GM23338 (cell line): ENCODE measurements at places on chromosomes 1 and 21. TPM values are rescaled to one million over a fixed set of nuclear protein-coding genes. Genes with fewer than 3 reads are reported as not detected.

DNA sequence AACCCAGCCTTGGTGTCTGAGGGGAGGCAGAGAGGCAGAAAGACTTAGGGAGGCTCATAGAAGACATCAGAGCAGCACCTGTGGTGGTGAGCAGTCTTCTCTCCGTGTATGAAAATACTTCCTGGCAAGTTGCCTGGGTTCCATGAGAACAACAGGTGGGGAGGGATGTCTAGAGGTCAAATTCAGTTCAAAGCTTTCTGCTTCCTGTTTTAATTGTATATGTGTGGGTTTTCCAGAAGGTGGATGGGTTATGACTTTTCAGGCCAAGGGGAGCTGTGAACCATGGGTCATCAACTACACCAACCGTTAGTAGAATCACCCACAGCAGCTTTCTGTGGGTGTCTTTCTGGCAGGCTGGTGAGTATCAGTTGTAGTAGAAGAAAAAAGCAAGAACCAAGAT lies 4.1 kb upstream of the FCRL2 start:
- no peak for DNase-seq

CIART gene
- 6.6 and 9.3 TPM in 2 replicates for total RNA-seq

DNA sequence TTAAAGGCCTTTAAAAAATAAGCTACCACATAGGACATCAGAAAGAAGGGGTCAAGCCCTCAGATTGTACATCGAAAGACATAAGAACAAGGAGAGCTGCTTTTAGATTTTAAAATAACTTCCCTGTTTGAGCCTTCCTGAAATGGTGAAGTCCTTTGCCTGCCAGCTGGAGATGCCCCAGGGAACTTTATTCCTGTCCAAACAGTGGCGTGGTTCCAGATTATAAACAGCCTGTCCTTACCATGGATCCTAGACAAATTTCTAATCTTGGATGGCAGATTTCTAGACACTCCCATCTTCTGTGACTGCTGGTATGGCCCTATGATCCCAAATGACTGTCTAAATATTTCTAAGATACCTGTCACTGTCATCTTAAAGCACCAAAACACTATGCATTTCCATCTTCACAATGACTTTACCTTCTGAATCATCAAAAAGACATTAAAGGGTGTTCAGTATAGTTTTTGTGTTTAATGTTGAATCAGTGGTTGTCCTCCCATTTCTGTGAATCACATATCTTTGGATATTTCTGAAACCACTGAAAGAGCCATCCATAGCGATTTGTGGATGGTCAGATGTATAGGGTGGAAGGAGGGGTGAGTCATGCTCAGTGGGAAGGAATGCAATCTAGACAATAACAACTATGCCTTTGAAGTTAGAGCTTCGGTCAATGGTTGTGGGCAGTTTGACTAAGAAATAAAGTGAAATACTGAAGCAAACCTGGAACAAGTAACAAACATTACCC lies 23.2 kb downstream of the ILDR2 start:
- DNase-seq = peak; percentile 69

DNA sequence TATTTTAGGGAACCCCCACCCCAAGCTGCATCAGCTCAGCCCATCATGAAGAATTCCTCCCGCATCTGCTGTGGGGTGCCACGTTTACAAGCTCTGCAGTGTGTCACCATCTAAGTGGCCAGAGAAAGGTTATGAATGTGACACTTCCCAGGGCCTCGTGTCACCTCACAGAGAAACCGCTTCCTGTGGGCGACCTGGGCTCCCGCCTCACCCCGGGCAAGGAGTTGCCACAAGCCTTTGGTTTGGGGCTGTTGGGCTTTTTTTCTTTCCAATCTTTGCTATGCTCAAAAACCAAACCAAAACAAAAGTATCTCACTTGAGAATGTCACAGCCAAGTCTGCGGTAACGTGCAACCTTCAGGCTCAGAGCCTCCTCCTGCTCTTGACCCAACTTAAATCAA lies 82.1 kb upstream of the ARHGEF16 start:
- DNase-seq = no peak

MAN1A2 gene
- 16.9 and 18.6 TPM in 2 replicates for total RNA-seq

DNA sequence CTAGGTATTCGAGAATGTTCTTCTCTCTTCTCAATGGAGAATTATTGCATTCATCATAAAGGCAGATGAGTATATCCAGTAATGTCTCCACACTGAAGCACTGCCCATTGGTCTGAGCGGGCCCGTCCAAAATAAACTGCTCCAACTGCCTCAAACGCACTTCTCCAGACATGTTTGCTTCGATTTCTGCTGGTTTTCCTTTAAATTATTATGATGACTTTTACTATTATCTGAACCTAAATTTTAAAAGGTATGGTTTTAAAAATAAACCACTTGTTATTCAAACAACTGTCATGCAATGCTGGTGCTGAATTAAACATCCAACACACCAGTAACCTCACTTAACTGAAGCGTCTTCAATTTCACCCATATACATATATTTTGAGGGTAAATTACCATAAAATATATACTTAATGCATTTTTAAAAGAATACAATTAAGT lies 1.3 kb downstream of the CDC42BPA start:
- DNase-seq = no peak

- DNase-seq = no peak
Measured at GRCh38 chr1:11888206-11888876, 29.6 kb upstream of the NPPB start.

DNA sequence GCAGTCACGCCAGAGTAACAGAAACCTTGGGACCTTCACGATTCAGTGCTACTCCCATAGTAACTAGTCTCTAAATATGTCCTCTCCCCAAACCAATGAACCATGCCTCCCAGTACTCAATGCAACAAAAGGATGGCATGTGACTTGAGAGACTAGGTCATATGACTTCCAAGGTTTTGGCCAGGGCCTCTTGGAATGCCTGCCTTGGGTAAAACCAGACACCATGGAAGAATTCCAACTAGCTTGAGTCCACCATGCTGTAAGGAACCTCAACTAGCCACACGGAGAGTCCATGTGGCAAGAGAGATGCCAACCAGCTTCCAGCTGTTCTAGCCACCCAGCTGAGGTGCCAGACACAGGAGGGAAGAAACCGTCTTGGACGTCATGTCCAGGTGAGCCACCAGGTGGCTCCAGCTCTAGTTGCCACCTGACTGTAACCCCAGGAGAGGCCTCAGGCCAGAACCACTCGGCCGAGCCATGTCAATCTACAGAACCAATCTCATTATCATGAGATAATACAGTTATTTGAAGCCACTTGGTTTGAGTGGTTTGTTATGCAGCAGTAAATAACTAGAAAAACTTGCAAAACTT lies 115.0 kb downstream of the SYF2 start:
- DNase-seq = peak; percentile 84

TRIM58 gene
- total RNA-seq = 3.4 and 4.3 TPM in 2 replicates

RCSD1 gene
- total RNA-seq = 0.73 TPM in 1 of 2 replicates, not detected in the other

DNA sequence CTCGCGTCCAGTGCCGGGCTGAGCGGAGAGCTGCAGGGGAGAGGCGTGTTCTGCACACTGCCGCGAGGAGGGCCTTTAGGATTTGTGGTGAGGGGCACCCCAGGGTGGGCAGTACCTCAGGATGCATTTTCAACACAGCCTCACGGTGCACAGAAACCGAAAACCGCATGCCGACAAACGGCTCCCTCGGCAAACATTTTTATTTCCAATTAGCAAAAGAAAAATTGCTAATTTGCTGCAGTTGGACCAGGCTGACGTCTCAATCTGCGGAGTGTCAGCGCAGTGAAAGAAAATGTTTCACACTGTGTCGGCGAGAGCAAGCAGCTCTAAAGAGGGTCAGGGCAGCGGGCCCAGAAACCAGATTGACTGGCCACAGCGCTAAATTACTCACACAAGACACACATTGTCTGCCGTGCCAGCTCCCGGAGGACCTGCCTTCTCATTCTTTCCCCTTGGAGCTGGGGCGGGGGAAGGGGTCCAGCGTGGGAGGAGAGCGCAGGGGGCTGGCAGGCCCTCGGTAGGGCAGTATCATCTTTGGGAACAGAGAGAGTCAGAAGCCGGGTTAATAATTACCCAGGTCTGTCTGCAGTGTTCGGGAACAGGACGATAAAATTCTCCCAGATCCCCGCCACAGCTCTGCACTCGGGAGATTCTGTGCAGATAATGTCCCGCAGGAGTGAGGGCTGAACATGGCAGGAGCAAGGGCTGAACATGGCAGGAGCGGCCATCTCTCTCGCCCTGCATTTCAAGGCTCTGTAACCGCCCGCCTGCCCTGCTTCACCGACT lies 150.2 kb downstream of the PRDM16 start:
- DNase-seq = no peak

CFHR3 gene
- 0.17 and 2.0 TPM in 2 replicates for total RNA-seq

SYT6 gene
- 41.7 and 42.6 TPM in 2 replicates for total RNA-seq

OR2T35 gene
- not detected in 2 replicates for total RNA-seq

DNA sequence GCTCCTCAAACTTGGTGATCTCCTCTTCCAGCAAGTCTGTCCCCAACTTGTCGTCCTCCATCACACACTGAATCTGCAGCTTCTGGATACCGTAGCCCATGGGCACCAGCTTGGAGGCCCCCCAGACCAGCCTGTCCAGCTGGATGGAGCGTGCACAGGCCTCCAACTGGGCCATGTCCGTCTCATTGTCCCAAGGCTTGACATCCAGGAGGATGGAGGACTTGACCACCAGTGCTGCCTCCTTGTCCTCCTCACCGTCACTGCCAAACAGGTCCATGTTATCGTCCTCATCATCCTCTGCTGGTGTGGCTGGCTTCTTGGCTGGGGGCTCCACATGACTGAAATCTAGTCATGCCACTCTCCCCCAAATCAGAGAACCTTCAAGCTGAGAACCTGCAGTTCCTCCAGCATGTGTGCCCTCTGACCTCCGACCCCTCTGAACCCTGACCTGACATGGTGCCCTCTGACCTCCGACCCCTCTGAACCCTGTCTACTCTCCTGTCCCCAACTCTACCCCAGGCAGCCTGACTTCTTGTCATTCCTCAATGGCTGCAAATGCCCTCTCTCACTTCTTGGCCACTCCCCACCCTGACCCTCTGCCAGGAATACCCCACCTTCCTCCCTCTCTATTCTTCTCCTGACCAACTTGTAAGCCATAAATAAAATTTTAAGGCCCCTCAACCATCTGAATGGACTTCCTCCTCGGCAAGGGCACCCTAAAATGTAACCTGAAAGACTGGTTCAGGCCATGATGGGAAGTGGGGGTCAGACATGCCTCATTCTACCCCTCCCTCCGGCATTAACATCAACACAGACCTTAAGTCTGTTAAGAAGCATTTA lies 275.7 kb upstream of the C1orf174 start:
- no peak for DNase-seq

DNA sequence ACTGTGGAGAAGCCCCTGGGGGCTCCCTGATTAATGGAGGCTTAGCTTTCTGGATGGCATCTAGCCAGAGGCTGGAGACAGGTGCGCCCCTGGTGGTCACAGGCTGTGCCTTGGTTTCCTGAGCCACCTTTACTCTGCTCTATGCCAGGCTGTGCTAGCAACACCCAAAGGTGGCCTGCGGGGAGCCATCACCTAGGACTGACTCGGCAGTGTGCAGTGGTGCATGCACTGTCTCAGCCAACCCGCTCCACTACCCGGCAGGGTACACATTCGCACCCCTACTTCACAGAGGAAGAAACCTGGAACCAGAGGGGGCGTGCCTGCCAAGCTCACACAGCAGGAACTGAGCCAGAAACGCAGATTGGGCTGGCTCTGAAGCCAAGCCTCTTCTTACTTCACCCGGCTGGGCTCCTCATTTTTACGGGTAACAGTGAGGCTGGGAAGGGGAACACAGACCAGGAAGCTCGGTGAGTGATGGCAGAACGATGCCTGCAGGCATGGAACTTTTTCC lies 24.8 kb downstream of the PCSK9 start:
- DNase-seq = peak; percentile 63

DNA sequence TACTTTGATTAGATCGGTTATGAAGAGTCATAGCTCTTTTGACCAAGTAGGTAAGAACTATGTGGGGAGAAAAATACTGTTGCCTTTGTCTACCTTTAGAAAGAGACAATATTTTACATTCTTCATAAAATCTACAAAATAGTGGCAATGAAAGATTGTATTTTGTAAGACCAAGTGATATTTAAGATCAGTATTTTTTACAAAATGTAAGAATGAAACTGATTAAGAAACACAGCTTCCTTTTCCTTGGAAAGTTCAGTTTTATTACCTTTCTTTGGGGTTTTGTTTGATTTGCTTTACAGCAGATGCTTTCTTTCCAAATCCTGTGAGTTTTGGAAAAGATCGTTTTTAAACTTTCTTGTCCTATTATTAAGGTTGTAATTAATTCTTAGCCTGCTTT lies 69.8 kb downstream of the SLC35A3 start:
- no peak for DNase-seq

DNA sequence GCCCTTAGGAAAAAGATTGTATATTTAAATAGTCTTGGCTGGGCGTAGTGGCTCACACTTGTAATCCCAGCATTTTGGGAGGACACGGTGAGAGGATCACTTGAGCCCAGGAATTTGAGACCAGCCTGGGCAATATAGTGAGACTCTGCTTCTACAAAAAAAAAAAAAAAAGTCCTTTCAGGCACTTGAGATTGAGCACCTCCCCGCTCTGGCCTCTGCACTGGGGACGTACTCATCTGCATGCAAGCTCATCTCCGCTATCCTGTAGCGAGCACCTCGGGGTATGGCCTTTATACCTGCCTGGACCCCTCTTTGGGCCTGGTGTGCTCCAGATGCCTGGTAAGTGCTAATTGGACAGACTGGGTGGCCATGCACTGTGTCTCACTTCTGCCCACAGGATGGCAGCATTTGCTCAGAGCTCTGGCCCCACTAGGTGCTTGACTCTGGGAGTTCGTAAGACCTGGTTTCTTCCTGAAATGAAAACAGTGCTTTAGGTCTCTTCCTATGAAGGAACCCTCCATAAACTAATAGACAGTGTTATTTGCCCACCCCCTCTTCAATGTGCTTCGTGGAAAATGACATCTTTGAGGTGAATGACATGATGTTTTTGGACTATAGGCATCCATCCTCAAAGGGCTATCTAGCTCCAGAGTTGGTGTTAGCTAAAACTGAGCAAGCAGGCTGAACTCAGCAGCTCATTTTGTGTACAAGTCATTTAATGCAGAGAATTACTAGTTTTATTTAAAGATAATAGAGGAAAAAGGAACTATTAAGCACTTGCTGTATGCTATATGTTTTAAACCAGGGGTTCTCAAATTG lies 61.7 kb upstream of the ADAR start:
- DNase-seq = peak; percentile 90

GRCh38 chr1:37056325-37056724 lies 22.0 kb upstream of the GRIK3 start:
- no peak for DNase-seq

DNA sequence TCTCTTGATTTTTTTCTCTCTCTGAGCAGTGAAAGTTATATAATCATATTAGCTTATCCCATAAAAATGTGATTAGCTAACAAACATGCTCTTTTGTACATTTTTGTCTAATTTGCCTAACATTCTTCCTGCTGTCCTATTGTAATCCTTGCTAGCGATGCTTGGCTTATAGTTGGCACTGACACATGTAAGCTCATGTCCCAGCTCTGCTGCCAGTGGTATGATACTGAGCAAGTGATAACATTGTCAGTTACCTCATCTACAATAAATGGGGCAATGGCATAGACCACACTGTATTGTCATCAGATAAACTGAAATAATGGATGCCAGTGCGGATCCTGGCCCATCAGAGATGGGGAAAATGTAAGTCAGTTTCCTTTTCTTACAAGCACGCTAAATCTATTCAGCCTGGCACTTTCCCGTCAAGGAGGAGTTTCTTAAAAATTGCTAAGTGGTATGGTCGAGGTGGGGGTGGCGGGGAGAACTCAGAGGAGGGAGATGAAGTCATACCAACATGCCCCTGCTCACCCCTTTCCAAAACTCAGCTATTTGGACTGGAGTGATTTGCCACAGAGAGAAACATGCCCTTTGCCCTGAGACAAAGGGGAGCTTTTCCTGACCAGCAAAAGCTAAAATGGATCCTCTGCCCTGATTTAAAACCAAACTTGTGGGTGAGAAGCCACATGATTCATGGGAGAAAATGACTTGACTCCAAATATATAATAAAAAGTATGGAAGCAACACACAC lies 1.3 kb downstream of the FYB2 start:
- DNase-seq = no peak

GRCh38 chr1:1061682-1062345 lies 12.3 kb downstream of the RNF223 start:
- DNase-seq = no peak
